ENCODE measurements at places on chromosomes 13 and 19.
A peak's percentile ranks its signal among the peaks of the same experiment; 100 is the strongest.

- DNase-seq: no peak
Measured at GRCh38 chr19:19120308-19121231, 17.7 kb downstream of the TMEM161A start.

- DNase-seq: peak; percentile 33
Measured at GRCh38 chr19:10871711-10872545, 575 bp downstream of the CARM1 start.

- DNase-seq: no peak
Measured at GRCh38 chr19:32624410-32624809, 43.4 kb downstream of the PDCD5 start.

DNA sequence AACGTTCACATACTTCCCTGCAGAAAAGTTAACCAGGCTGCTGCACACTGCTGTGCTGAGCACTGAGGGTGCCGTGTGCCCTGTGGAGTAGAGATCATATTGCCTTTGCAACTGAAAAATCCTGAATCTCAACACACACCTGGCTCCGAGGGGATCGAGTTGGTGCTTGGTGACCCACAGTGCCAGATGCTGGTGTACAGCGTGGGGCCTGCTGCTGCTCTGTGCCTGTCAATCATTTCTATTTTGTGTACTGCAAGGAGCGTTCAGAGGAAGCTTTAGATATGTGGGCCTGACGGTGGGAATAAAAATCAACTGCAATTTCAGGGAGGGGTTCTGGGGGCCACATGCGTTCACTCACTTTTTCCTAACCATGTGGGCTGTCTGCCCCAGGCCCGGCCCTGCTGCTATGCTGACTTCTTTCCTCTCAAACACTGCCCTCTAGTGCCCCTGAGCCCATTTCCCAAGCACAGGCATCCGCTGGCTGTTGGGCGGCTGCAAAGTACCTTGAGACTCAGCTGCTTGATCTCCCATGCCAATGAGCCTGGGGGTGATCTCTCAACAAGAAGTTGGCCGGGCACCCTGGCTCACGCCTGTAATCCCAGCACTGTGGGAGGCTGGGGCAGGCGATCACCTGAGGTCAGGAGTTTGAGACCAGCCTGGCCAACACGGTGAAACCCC, 9.7 kb upstream of the LENG8 start:
- DNase-seq: no peak

GRCh38 chr13:42883771-42884467, 102.5 kb downstream of the FAM216B start:
- no peak for DNase-seq

- no peak for DNase-seq
Measured at GRCh38 chr13:90032841-90033493, 1314.5 kb upstream of the MIR17HG start.

DNA sequence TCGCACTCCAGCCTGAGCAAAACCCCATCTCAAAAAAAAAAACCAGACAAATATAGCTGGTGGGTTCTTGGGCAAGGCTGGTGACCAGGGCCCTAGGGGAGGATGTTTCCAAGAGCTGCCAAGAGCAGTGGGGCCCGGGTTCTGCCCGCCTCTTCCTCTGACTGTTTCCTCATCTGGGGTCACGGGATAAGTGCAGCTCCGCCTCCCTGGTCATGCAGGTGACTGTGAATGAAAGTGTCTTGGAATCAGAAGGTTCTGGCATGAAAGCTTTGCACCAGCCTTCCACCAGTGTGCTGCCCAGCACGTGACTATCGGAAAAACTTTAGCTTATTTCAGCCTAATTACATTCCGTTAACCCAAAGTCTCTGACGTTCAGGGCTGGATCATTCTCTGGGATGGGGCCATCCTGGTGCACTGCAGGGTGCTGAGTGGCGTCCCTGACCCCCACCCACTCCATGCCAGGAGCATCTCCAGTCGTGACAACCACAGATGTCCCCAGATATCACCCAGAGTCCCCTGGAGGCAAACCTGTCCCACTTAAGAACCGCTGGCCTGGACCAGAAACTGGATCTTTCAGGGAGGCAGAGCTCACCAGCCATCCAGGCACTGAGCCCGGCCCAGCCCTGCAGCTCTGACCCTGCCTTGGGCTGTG, 85.6 kb downstream of the GNG7 start:
- DNase-seq: peak; percentile 22

GRCh38 chr13:94902722-94903407, 190.5 kb upstream of the SOX21 start:
- no peak for DNase-seq

- no peak for DNase-seq
Measured at GRCh38 chr13:105406551-105406950, 1128.9 kb downstream of the EFNB2 start.

DNA sequence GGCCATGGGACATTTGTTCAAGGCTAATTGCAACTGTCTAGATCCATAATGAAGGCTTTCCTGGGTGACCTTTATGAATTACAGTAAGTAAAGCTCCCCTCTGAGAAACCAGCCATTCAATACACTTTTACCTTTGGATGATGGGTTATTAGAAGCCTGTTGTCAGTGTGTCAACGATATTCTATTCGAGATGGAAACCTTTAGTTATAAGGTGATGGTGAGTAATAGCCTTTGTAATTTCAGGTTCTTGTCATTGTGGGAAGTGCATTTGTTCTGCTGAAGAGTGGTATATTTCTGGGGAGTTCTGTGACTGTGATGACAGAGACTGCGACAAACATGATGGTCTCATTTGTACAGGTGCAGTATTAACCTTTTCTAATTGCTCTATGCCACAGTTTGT, 261.7 kb downstream of the ITGBL1 start:
- DNase-seq: no peak

GRCh38 chr19:2982983-2983350, 5.6 kb downstream of the TLE6 start:
- DNase-seq: no peak

- no peak for DNase-seq
Measured at GRCh38 chr13:25652764-25653163, 281.0 kb downstream of the ATP8A2 start.

- peak; percentile 26 for DNase-seq
Measured at GRCh38 chr13:20127562-20128458, 33.0 kb downstream of the GJA3 start.

GRCh38 chr13:48125794-48126228, 30.9 kb upstream of the MED4 start:
- DNase-seq: no peak

DNA sequence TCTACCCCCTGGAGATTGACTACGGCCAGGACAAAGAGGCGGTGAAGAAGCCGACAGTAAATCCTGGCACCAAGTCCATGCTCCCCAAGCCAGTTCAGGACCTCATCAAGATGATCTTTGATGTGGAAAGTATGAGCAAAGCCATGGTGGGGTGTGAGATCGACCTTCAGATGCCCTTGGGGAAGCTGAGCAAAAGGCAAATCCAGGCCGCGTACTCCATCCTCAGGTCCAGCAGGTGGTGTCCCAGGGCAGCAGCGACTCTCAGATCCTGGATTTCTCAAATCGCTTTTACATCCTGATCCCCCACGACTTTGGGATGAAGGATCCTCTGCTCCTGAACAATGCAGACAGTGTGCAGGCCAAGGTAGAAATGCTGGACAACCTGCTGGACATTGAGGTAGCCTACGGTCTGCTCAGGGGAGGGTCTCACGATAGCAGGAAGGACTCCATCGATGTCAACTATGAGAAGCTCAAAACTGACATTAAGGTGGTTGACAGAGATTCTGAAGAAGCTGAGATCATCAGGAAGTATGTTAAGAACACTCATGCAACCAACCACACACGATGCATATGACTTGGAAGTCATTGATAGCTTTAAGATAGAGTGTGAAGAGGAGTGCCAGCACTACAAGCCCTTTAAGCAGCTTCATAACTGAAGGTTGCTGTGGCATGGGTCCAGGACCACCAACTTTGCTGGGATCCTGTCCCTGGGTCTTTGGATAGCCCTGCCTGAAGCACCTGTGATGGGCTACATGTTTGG, 24.0 kb upstream of the ANKRD10 start:
- DNase-seq: no peak

DNA sequence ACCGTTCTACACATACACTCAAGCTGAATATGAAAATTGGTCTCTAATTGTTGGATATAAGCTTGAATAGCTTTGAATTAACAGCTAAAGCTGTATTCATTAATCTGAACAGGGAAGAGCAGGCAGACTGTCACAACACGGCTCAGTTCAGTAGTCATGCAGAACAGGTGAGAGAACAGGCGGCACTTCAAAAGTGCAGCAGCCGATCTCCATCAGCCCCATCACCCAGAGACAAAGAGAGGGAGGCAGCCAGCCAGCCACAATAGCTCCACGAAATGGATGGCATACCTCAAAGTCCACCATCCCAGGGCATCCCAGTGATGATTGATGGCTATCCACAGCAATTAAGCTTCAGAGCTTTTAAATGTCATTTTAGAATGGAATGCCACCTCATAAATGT, 419.2 kb downstream of the OLFM4 start:
- no peak for DNase-seq

DNA sequence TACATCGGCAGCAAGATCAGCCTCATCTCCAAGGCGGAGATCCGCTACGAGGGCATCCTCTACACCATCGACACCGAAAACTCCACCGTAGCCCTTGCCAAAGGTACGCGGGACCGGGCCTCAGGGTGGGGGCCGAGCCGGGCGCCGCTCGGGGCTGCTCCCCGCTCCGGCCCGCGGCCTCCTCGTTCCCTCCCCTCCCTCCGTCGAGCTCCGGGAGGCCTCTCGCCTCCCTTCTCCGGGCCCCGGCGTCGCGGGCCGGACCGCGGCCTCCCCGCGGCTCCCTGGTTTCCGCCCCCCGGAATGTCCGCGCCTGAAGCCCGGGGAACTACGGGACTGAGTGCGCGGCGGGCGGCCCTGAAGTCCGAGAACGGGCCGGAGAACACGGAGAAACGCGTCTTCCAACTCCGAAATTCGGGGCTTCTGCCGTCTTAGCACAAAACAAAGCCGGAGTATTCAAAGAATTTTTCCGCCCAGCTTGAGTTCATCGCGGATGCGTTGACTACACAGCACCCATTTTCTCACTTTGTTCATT, 423 bp downstream of the LSM14A start:
- no peak for DNase-seq

- no peak for DNase-seq
Measured at GRCh38 chr19:48445256-48445605, 552 bp upstream of the GRWD1 start.

GRCh38 chr13:22027566-22027965, 356.7 kb downstream of the FGF9 start:
- no peak for DNase-seq

- DNase-seq: no peak
Measured at GRCh38 chr13:51348069-51348967, 8.8 kb downstream of the SERPINE3 start.

DNA sequence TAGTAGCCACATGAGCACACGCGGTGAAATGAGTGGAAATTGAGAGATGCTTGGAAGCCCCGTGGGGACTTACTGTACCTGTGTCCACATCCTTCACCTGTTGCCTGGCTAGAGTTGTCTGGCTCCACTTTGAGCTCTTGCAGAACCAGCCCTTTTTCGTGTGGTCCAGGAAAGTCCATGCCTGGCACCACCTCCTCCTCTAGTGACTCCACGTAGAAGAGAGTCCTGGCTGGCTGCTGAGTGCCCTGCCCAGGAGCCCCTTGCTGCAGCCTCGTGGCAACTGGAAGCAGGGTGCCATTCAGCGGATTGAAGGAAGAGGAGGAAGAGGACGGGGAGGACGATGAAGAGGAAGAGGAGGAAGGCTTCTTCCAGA, 515 bp upstream of the ATXN8OS start:
- no peak for DNase-seq

DNA sequence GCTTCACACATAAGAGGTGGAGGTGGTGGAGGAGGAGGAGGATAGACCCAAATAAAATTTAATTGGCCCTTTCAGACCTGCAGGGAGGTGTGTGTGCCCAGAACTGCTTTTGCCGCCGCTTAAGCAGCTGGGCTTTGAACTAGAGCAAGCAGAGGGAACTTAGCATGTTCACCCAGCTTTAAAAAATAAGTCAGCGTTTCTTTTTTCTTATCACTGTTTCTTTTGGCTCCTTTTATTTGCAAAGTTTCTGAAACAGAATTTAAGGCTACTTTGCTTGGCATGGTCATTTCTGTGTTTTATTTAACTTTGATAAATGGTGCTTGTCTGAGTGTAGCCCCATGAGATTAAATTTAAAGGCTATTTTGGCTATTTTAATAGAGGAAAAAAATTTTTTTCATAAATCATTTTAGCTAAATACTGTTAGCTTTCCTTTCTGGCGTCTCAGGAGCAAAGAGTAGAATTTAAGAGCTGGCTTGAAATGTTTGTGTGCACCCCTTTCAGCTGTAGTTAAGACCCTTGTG, 43.3 kb upstream of the RNF113B start:
- no peak for DNase-seq

DNA sequence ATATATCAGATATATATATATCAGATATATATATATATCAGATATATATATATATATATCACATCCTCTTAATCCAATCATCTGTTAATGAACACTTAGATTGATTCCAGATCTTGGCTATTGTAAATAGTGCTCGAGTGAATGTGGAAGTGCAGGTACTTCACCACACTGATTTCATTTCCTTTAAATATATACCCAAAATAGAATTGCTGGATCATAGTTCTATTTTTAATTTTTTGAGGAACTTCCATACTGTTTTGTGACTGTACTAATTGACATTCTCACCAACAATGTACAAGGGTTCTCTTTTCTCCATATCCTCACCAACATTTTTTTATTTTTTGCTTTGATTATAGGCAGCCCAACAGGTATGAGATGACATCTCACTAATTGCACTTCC, 277.5 kb downstream of the NHLRC3 start:
- DNase-seq: no peak

DNA sequence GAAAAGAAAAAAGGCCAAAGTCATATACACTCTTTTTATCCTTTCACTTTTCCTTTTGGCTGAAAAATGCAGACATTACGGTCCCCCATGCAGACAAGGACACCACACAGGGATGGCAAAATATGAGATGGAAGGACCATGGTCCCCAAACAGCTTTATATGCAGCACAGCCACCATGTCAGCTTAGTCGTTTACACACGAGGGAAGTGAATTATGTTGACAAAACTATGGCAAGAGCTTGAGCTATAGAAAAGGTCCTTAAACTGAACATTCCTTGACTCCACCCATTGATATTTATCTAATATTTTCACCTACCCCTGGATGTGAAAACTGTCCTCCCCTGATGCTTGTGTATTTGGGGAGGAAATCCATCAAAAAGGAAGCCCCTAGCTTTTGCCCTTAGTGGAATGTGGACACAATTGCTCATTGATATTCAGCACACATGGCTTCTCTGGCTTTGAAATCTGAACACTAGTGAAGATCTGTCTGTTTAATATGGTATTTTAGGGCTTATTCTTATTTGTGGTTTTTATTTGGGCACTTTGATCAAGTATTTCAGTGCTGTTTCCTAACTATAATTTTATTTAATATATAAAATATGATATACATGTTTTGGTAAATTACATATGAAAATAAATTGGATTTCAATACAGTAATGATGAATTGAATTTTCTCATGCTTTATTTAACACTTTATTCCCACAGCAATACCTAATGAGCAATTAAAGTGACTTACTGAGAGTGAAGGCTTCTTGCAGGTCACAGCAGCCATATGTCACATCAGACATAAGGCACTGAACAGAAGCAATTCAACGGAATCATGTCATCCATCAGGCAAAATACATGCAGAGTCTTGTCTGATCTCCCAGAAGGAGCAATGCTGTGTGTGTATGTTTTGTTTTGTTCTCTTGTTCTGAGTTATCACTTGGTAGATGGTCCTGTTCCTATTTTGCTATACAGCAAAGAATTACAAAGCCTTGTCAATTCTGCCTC, 6.8 kb upstream of the GTF2F2 start:
- no peak for DNase-seq
